ENCODE measurements at places on chromosomes 12 and 14.

GRCh38 chr14:71967704-71968103 is 35.5 kb downstream of the RGS6 start:
- no peak for DNase-seq

GRCh38 chr12:124397399-124397679 is 102.4 kb downstream of the RFLNA start:
- no peak for DNase-seq

- DNase-seq, result no peak
Observed at GRCh38 chr12:123032736-123033391, 52.4 kb downstream of the ARL6IP4 start.

GRCh38 chr14:72975770-72976169 is 49.5 kb downstream of the DCAF4 start:
- no peak for DNase-seq

- DNase-seq, result peak; percentile 73
Observed at GRCh38 chr14:94485944-94486841, 10.2 kb upstream of the SERPINA9 start.

DNA sequence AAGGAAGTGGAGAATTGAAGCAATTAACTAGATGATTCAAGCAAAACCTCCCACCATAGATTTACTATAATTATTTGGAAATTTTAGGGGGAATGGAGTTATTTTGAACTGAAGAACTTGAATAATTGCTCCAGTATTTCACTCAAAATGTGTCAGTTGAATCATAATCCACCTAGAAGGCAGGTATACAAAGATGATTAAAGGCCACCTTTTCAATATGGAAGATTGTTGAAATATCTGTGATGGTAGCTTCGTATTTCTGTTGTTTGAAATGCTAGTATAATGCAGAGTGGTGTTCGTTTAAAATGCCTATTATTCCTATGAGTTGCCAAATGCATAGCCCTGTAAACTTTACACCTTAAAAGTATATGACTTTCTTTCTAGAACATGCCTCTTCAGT is 3.1 kb downstream of the HMGA2 start:
- DNase-seq, result no peak

DNA sequence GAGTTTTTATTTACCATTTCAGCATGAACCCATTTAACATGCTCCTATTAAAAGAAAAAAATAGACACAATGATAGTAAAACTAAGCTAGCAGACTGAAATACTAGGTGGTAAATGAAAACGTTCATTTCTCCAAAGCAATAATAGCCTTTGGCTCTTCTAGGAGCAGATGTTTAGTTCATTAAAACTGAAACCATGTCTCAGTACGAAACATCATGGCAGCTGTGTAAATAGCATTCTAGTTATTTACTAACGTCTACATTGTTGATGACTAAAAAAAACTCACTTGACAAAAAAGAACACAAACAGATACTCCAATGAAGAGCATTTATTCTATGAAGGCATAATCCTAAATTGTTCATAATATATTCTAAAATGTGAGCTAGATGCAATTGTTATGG is 17.9 kb downstream of the RECQL start:
- DNase-seq, result no peak

DNA sequence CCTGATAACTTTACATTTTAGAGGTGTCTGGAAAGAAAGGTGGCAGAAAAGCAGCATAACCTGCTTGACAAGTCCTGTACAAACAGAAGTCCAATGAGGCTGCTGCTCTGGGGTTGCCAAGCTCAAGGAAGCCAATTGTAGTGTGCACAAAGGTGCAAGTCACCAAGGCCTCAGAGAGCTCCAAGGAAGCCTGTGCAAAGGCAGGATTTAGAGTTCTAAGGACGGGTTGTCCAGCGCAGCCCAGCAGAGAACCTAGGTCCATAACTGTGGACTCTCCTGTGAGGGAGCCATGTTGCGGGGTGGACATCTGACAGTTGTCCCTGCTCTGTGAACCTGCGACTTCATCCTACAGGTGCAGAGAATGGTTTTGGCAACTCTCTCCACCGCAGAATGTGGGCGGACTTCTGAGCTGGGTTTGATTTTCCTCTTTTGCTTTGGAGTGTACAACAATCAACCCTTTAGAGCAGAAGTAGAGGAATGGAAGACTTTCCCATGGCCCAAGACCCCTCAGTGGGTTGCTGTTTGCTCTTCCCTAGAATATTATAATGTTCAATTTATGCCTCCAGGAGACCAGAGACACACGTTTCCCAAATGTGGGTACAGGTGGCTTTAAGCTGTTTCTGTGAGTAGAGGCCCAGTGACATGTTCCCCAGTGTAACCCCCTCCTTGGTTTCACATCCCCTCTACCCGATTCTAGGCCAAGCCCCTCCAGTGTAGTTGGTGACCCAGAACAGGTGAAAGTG is 81.0 kb downstream of the ETV6 start:
- DNase-seq, result peak; percentile 65

DNA sequence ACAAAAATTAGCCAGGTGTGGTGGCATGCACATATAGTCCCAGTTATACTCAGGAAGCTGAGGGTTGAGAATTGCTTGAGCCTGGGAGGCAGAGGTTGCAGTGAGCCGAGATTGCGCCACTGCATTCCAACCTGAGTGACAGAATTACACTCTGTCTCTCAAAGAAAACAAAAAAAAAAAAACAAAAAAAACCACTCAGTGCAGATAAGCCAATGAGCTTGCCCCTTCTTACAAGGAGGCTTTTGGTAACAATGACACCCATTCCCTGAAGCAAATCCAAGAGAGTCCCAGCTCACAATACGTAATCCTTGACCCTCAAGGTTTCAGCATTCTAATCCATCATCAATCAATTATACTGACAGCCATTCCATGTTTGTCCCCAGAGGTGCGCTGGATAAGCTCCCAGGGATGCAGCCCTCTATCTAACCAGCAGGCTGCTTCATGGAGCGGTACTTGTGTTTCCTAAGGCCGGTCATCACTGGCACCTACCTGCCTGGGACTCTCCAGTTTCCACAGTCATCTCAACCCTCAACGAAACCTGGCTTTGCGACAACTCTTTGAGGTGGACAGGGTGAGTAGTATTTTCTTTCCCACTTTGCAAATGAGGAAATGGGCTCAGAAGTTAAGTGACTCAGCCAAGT is 12.4 kb downstream of the GCN1 start:
- DNase-seq, result peak; percentile 99

DNA sequence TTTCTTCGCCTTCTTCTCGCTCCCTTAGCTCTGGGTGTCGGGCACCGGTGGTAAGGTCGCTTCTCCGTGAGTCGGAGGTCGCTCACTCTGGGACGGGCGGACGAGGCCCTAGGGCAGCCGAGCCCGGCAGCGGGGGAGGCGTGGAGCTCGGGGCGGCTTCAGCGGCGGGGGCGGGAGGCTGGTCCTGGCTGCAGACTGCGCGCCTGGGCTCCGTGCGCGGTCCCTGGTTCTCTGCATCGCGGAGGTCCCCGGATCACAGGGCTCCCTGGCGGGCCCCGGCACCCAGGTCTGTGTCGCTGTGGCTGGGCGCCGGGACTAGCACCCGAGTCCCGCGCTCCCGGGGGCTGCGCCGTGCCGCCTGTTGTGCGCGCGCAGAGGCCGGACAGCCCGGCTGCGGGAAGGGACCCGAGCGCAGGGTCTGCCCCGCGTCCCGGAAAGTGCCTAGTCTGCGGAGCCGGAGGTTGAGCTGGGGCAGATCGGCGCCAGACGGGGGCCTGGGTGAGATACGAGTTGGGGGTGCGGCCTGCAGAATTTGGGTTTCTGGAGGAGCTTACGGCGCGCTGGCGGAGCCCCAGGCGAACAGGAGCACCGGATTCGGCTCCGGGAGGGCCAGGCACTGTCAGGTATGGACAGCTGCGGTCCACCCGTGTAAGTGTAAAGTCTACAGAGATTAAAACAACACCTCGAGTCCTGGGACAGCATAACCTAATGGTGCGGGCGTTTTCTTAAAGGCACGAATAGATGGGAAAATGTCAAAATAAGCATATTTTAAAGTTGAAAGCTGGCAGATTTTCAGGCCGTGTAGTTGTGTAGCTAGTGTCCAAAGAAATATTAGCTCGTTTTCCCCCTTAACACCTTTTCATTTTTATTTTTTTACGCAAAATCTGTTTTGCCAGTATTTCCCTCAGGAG is 713 bp downstream of the FRMD6 start:
- peak; percentile 44 for DNase-seq

DNA sequence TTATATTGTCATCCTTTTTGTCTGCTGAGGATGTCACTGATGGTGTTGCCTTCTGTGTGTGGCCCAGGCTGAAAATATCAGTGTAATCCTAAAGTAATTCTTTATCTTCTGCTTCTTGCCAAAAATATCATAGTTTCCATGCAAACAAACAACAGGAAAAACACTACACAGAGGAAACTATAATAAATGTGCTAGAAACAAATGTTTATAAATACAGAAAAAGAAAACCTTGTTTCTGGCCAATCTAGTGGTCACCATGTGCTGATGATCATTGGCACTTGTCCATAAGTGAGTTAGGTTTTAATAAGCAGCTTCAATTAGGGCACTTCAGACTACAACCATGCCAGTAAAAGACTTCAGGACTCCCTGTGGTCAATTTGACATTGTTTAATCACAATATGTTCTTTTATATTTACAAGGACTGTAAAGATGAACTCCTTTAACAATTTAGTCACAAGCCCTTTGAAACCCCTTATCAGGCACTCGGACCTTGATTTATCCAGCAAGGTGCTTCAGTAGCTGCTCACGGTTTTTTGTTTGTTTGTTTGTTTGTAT is 124.8 kb downstream of the TMTC3 start:
- no peak for DNase-seq
